ENCODE measurements at places on chromosomes 12 and 14. TPM values are rescaled to one million over a fixed set of nuclear protein-coding genes. Genes with fewer than 3 reads are reported as not detected.

KRT82 gene
- total RNA-seq = not detected

KCNH3 gene
- 10.3 TPM for total RNA-seq

TUNAR gene
- total RNA-seq = 4.7 TPM

ARMH4 gene
- total RNA-seq = 131 TPM

MYO1H gene
- 0.31 TPM for total RNA-seq

COPZ1 gene
- 54.8 TPM for total RNA-seq

CSRNP2 gene
- total RNA-seq = 97.0 TPM

ANKLE2 gene
- 82.3 TPM for total RNA-seq

NPFF gene
- total RNA-seq = not detected

CAPS2 gene
- total RNA-seq = 14.7 TPM

ORAI1 gene
- total RNA-seq = 3.4 TPM

CLEC4D gene
- total RNA-seq = not detected

AP1G2 gene
- total RNA-seq = 41.9 TPM

ASPG gene
- total RNA-seq = 0.31 TPM

LBHD2 gene
- total RNA-seq = not detected

GPRC5D gene
- not detected for total RNA-seq

SLC6A13 gene
- 5.6 TPM for total RNA-seq

SIRT4 gene
- total RNA-seq = 2.2 TPM

RNASE4 gene
- 2.2 TPM for total RNA-seq

KRT83 gene
- not detected for total RNA-seq

STAC3 gene
- total RNA-seq = 0.94 TPM

SPX gene
- 0.31 TPM for total RNA-seq

GALNT9 gene
- total RNA-seq = 7.2 TPM

LHX5 gene
- total RNA-seq = not detected

MFAP5 gene
- total RNA-seq = not detected

REP15 gene
- 4.7 TPM for total RNA-seq

TSHR gene
- total RNA-seq = 0.63 TPM

PLEKHG3 gene
- total RNA-seq = 9.7 TPM

CCDC184 gene
- 15.7 TPM for total RNA-seq

TNS2 gene
- total RNA-seq = 31.6 TPM

MMP19 gene
- not detected for total RNA-seq

DCN gene
- 20.3 TPM for total RNA-seq

CHMP4A gene
- 35.1 TPM for total RNA-seq

CEP290 gene
- 101 TPM for total RNA-seq

AQP2 gene
- total RNA-seq = not detected

VASH1 gene
- 103 TPM for total RNA-seq

HOXC10 gene
- total RNA-seq = not detected

CD69 gene
- total RNA-seq = not detected

CTSG gene
- not detected for total RNA-seq

NXPH4 gene
- total RNA-seq = 1.6 TPM

KITLG gene
- 70.4 TPM for total RNA-seq

KRT73 gene
- total RNA-seq = not detected

SLC41A2 gene
- 84.8 TPM for total RNA-seq

MANSC4 gene
- total RNA-seq = 0.63 TPM

KRT5 gene
- not detected for total RNA-seq

TMEM253 gene
- not detected for total RNA-seq

DHH gene
- 0.31 TPM for total RNA-seq

CLEC2A gene
- total RNA-seq = not detected

EFCAB11 gene
- 7.2 TPM for total RNA-seq

OAS2 gene
- 2.5 TPM for total RNA-seq

SERPINA9 gene
- not detected for total RNA-seq

NEMP1 gene
- total RNA-seq = 10.3 TPM

SPATA7 gene
- 71.7 TPM for total RNA-seq

WNT1 gene
- total RNA-seq = not detected

RFX4 gene
- 9.4 TPM for total RNA-seq

CPNE6 gene
- total RNA-seq = 27.2 TPM

OTUB2 gene
- total RNA-seq = 5.6 TPM
